Activated CD8-positive, alpha-beta memory T cell treated with anti-CD3 and anti-CD28 coated beads for 1 hour (primary cell): ENCODE measurements at places on chromosomes 12 and 14.

GRCh38 chr14:81849714-81850113, 316.1 kb upstream of the SEL1L start:
- DNase-seq: no peak

- no peak for DNase-seq
Observed at GRCh38 chr12:122130150-122130549, 43.9 kb downstream of the IL31 start.

- no peak for DNase-seq
Observed at GRCh38 chr14:92944976-92945375, 22.0 kb downstream of the CHGA start.

- DNase-seq: no peak
Observed at GRCh38 chr14:106792543-106792942, 1266.2 kb downstream of the TMEM121 start.

- no peak for DNase-seq
Observed at GRCh38 chr14:105844810-105845724, 318.7 kb downstream of the TMEM121 start.

GRCh38 chr12:128043317-128043716, 223.7 kb upstream of the TMEM132C start:
- no peak for DNase-seq

GRCh38 chr14:22671622-22672021, 27.5 kb upstream of the OR6J1 start:
- no peak for DNase-seq

DNA sequence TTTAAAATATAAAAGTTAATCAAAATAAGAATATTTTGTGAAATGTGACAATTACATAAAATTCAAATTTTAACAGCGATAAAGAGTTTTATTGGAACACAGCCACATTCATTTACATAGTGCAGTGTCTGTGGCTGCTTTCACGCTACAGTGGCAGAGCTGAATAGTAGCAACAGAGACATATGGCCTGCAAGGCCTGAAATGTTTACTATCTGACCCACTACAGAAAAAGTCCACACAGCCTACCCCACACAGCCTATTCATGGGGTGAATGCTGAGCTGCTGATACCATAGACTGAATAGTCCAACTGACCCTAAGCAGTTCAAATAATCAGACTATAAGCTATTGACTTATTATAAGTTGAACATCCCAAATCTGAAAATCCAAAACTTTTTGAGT, 13.2 kb downstream of the GNS start:
- DNase-seq: no peak

GRCh38 chr14:59208954-59209353, 20.5 kb downstream of the DAAM1 start:
- DNase-seq: no peak

- no peak for DNase-seq
Observed at GRCh38 chr12:115135800-115136211, 451.8 kb upstream of the TBX3 start.

DNA sequence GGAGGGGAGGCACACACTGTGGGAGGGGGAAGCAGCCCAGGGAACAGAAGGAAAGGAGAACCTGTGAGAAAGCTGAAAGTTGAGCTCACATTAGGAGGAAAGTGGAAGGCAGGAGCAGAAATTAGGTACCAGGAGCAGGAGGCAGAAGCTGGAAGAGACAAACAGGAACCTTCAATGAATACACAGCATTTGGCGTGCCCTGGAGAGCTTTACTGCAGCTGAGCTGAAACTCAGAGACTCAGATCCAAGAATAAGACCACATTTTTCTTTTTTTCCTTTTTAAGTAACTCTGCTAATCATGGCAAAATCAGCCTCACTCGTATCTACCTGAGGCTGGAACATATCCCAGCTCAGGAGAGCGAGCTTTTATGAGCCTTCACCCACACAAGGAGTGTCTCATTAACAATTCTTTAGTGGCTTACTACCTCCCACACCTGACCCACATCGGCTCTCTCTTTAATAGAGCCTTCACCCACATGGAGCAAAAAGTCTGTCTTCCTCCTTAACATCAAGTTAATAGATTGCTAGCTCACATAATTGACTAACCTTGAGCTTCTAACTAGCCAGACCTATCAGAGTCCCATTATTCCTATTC, 18.2 kb upstream of the CERS5 start:
- DNase-seq: no peak

- DNase-seq: no peak
Observed at GRCh38 chr14:37508503-37508902, 86.5 kb downstream of the FOXA1 start.

GRCh38 chr12:124938587-124938986, 24.1 kb upstream of the UBC start:
- DNase-seq: no peak

DNA sequence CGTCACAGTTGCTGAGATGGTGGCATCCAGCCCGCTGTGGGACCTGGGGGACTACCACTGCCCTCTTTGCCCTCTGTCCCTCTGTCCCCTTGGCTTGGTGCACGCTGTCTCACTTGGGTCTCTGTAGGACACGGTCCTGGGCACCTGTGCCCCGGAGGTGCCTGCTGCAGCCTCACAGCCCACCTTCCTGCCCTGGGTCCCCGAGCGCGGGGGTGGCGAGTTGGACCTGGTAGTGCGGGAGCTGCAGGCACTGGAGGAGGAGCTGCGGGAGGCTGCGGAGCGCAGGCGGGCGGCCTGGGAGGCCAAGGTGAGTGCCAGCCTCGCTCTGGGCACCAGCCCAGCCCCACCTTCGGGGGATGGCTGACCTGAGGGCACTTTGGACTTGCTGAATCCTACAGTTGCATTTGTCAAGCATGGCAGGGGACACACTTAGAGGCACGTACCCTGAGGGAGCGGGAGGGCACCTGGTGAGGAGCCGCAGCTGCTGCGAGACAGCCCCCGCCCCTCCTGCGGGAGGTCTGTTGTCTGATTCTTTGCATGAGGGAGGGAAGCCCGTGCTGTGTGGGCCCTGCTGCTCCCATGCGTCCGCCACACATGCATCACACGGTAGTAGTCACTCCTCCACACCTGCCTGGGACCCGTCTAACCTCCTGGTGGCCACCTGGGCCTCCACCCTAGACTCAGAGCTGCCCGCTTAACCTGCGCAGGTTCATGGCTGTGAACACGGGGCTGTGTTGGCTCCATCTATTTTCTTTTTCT, 6.8 kb downstream of the TEDC1 start:
- DNase-seq: no peak

- DNase-seq: no peak
Observed at GRCh38 chr12:111012918-111013317, 92.5 kb upstream of the MYL2 start.

- DNase-seq: peak; percentile 69
Observed at GRCh38 chr14:104078031-104078455, 7.5 kb upstream of the ASPG start.

- no peak for DNase-seq
Observed at GRCh38 chr12:154058-154457, 59.9 kb downstream of the SLC6A12 start.

- no peak for DNase-seq
Observed at GRCh38 chr14:37198273-37198598, 499 bp downstream of the MIPOL1 start.

GRCh38 chr14:106530423-106531107, 1004.2 kb downstream of the TMEM121 start:
- DNase-seq: no peak

- no peak for DNase-seq
Observed at GRCh38 chr12:50620109-50620977, 115.6 kb downstream of the DIP2B start.

- DNase-seq: no peak
Observed at GRCh38 chr14:27148143-27148542, 550.3 kb upstream of the NOVA1 start.

- DNase-seq: no peak
Observed at GRCh38 chr12:57864442-57865083, 18.0 kb upstream of the CTDSP2 start.

- no peak for DNase-seq
Observed at GRCh38 chr12:109150124-109150640, 33.8 kb downstream of the ACACB start.

GRCh38 chr12:120956579-120957300, 21.6 kb upstream of the HNF1A start:
- DNase-seq: no peak

DNA sequence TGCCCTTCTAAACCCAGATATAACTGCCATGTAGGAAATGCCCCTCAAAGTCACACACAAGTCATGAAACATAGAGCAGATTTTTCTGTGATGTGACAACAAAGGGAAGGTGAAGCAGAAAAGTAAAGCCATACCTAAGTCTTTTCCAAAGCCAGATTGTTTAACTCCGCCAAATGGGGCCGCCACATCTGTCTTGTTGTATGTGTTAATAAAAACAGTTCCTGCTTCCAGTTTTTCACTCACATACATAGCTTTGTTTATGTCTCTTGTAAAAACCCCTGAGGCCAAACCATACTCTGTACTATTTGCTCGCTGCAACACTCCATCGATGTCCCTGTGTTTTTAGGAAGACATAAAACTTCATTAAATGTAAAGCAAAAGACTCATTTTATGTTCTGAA, 40.3 kb downstream of the NOPCHAP1 start:
- no peak for DNase-seq

GRCh38 chr12:10554756-10555481, 49.2 kb downstream of the EIF2S3B start:
- DNase-seq: peak; percentile 13

GRCh38 chr12:123139926-123140675, 10.8 kb downstream of the PITPNM2 start:
- no peak for DNase-seq

DNA sequence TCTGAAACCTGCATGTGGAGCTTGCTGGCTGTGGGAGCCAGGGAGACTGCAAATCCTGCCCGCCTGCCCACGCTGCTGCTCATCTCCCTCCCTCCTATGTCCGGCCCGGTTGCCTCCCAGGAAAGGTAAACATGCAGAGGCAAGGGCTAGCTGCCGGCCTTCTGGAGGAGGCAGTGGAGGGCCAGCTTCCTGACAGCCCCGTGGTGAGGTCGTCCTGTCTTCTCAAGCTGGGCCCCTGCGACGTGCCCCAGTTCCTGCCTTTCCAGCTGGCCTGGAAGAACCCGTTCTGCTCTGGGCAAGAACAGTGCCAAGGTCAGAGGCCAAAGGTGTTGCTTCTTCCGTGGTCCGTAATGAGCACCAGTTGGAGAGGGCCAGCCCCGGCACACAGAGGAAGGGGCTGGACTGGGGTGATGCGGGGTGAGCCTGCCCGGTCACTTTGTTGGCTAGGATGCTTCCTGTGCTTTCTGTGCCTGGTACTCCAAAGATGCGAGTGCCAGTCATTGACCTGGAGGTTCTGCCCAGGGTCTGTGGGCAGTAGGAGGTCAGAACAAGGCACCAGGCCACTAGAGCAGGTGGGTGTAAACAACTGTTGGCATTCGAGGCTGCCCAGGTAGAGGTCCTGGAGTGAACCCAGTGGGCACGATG, 25.3 kb downstream of the TPCN1 start:
- no peak for DNase-seq

DNA sequence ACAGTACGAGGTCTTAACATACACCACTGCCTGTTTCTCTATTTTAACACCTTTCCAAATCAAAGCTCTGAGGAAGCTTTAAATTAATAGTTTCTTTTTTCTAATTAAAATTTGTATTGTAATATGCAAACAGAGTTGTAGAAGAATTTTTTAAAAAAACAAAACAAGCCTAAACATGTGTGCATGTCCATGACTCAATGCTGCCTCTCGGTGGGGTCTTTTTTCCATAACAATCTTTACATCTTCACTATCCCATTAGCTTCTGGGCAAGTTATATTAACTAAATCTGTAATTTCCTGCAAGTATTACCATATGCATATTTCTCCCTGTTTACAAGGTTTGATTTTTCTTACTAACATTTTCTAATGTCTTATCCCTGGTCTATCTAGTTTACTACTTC, 143.9 kb upstream of the NAV3 start:
- DNase-seq: no peak

DNA sequence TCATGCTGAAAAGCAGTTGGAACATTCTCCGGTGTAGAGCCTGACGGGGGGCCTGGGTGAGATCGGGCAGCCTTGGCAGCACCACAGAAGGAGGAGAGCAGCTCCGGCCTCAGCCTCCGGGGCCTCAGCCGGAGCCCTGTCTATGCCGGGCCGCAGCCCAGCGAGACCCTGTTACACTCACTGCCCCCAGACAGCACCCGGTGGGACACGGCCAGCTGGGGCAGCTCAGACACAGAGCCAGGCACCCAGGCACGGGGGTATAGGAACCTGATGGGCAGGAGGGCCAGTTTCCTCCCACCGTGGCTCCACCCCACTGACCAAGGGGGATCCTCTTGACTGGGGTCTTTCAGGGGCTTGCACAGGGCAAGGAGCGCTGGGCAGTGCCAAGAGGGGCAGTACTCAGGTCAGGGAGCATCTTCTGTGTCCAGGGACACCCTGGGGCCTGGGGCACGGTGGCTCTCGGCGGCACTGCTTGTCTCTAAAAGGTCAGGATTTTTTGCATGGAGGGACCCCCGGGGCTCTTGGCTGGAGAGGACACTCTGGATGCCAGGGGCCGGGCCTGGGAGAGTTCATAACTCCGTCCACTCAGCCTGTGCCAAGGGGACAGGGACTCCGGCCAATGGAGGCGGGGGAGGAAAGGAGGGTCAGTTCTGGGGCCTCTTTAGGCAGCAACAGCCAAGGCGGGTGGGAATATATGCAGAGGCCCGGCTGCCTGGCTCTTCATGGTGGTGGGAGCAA, 9.4 kb downstream of the INF2 start:
- DNase-seq: no peak

- DNase-seq: no peak
Observed at GRCh38 chr12:46470975-46471374, 98.4 kb upstream of the SLC38A2 start.

GRCh38 chr12:118058881-118059280, 2.1 kb downstream of the WSB2 start:
- DNase-seq: no peak

GRCh38 chr12:81166790-81167189, 88.9 kb downstream of the ACSS3 start:
- no peak for DNase-seq
